Cortex of kidney (tissue), 1 donor: ENCODE measurements at places on chromosomes 1 and 21.

- no peak for DNase-seq
Measured at GRCh38 chr1:36635284-36635683, 152.6 kb upstream of the CSF3R start.

DNA sequence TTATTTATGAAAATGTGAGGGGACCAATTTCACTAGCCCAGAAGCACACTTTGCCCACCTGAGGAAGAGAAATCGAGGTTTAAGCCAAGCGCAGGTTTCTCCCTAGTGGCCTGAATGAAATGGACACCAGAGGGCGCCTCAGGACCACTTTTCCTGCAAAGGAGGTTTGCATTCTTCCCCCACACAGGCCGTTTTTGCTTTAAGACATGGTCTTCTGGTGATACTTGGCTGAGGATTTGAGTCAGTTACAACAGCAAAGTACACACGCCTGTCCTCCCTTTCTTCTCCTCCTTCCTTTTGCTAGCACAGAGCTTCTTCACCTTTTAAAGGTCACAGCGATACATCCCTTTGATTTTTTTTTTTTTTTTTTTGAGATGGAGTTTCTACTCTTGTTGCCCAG is 5.4 kb downstream of the PLA2G2E start:
- DNase-seq: no peak

DNA sequence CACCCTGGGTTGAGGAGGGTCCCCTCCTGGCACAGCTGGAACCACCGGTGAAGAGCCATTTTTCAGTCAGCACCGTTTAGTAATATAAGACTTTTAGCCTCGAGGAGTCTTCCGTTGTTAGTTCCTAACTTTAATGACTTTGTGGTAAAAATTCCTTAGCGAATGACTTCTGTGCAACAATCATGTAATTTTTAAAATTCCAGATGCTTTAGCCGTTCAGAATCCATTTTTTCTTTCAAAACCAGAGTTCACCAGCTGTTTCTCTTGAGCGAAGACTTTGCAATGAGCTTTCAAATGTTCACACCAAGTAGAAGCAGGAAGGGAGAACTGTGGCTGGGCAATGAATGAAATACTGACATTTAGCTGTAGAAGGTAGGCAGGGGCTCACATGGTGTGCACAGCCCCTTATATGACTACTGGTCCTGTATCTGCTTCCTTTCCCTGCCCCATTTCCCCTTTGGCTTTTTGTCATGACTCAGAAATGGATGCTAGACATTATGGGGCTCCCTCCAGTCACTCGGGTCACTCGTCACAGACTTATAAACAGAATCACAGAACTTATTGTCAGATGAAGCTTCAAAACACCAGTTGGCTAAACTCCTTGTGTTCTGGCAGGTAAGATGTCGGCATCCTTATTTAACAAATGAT is 4.1 kb downstream of the DISC1 start:
- no peak for DNase-seq

- DNase-seq: no peak
Measured at GRCh38 chr1:91631718-91632330, 131.2 kb downstream of the CDC7 start.

DNA sequence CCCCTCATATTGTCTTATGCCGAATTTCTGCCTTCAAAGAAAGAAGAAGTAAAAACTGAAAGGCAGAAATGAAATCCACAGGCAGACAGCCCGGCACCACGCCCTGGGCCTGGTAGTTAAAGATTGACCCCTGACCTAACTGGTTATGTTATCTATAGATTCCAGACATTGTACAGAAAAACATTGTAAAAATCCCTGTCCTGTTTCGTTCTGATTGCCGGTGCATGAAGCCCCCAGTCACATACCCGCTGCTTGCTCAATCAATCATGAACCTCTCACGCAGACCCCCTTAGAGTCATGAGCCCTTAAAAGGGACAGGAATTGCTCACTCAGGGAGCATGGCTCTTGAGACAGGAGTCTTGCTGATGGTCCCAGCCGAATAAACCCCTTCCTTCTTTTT is 49.3 kb downstream of the JMJD4 start:
- no peak for DNase-seq

- DNase-seq: no peak
Measured at GRCh38 chr1:94535095-94535494, 6.5 kb downstream of the F3 start.

GRCh38 chr1:5814046-5814619 is 178.1 kb downstream of the NPHP4 start:
- DNase-seq: no peak

DNA sequence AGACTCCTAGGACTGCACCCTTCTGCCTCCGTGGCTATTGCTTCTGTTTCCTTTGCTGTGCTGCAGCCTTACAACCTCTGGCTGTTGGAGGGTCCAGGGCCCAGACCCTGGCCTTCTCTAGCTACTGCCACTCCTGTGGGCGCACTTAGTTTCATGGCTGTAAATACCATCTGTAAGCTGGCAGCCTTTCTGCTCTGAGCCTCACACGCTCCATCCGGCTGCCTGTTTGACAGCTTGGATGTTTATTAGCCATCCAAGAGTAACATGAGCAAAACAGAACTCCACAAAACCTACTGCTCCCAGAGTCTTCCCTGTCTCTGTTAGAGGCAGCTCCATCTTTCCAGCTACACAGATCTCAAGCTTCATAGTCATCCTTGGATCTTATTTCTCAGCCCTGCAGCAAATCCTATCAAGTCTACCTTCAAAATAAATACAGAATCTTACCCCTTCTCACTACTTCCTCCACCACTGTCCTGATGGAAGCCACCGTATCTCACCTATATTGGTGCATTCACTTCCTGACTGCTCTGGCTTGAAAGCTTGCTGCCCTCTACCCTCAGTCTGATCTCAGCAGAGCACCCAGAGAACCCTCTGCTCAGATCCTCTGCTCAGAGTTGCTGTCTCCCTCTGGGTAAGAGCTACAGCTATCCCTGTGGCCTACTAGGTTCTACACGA is 19.1 kb downstream of the SLC25A33 start:
- DNase-seq: no peak

DNA sequence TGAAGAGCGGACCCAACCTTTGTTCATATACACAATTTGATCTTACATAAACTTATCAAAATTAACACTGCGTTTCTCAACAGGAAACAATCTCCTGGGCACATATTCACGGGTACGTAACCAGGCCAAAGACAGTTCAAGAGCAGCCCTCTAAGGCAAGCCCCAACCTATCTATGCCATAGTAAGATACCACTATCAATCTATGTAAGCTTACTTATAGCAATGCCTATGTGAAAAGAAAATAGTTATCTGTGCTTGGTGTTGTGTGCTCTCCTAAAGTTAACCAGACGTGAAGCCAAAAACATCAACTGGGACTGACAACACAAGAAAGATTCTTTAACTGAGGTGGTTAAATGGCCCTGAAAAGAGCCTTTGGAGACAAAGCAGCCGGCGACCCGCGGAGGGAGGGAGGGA is 49.4 kb upstream of the BOLA1 start:
- DNase-seq: no peak

DNA sequence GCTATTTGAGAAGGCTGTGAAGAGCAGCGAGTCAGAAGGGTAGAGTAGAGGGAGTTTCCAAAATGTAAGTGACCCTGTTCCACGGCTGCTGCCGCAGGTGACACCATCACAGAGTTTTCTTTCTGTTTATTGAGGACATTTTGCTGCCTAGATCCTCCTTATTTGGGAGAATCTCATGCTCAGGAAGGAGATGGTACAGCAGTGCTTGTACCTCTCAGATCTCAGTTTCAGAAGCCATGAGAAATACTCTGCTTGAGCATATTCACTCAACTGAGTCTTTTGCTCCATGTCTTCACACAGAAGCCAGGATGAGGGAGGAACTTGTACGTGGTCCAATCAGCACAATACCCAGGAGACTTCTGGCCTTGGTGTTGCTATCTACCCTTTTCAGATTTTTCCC is 1.6 kb downstream of the LCE7A start:
- no peak for DNase-seq

DNA sequence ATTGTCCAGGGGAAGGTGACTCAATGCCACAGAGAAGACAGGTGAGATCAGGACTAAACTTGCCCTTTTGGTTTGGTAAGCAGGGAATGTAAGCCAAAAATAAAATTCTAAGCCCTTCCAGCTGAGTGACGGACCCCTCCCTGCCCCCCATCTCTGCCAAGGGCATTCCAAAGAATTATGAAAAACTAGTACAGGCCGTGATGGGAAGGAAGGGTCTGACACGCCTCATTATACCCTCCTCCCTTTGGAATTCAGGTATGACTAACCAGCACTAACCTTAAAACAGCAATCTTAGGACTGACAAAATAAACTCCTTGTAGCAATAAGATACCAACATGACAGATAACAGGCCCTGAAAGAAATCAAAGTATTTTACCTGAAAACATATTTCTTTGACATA is 99.6 kb downstream of the GABPA start:
- no peak for DNase-seq

- DNase-seq: no peak
Measured at GRCh38 chr1:163119707-163120106, 50.5 kb downstream of the RGS4 start.

GRCh38 chr1:206832352-206832880 is 33.0 kb upstream of the IL20 start:
- DNase-seq: no peak

DNA sequence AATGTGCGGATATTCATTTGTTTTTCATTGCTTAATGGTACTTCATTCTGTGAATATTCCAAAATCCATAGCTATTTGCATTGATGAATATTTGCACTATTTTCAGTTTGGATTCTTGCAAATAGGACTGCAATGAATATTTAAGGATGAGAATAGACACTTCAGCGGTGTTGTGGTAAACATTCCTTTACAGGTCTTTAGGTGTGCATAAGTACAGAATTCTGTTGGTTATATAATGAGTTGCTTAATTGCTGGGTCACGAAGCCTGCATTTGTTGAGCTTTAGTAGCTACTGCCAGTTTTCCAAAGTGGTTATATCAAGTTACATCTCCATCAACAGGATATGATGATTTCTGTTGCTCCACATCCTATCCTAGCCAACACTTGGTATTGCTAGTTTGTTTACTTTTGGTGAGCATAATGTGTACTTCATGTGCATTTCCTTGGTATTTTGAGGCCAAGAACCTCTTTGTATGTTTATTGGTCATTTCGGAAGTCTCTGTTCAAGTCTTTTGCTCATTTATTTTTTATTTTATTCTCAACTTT is 64.2 kb upstream of the CYYR1 start:
- DNase-seq: no peak

- DNase-seq: no peak
Measured at GRCh38 chr1:53580009-53580400, 120.8 kb downstream of the DMRTB1 start.

DNA sequence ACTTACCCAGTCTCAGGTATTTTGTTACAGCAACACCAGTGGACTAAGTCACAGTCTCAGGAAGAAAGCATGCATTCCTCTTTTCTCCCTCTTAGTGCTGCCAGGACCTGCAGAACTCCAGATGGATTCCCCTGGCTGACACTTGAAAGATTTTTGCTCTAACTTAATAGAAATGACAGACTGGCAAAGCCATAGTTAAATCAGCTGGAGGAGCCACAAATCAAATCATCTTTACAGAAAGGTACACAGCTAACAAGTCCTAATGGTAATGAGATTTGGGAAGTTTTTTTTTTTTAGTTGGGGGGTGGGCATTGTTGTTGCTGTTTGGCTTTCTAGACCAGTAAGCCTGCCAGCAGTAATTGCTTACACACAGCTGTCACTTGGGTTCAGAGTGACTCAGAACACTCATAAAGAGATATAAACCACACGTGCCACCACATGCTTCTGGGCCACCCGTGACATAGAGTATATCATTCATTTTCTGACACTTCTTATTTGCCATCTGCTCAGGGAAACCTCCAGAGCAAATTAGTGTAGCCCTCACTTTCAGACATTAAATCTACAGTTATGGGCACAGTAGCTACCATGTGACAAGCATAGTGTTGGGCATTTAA is 72.4 kb downstream of the FH start:
- DNase-seq: no peak

DNA sequence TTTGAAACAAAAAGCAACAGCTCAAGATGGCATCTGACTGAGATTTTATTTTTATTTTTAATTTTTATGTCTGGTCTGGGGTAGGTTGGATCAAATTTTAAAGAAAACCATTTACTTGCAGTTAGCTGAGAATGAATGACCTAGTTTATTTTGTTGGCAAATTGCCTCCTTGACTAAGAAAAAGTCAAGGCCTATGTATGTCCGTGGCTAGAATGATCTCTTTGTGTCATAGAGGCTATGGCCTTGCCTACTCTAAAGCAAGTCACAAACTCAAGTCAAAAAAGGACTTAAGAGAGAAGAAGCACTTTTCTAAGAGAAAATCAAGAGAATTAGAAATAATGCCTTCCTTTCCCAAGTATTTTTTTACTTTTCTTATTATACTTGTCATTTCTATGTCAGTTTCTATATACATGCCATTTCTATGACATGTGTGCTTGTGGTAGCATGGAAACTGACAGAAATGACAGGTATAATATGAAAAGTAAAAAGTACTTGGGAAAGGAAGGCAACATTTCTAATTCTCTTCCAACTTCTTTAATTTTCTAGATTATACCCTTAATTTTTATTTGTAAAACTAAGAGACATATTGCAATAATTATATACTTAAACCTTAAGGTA is 136.7 kb downstream of the CENPF start:
- no peak for DNase-seq

- no peak for DNase-seq
Measured at GRCh38 chr1:186577216-186577615, 103.0 kb downstream of the PTGS2 start.

GRCh38 chr21:31232344-31232743 is 111.7 kb downstream of the TIAM1 start:
- no peak for DNase-seq

- DNase-seq: no peak
Measured at GRCh38 chr1:151131701-151132334, 14.6 kb downstream of the SEMA6C start.

DNA sequence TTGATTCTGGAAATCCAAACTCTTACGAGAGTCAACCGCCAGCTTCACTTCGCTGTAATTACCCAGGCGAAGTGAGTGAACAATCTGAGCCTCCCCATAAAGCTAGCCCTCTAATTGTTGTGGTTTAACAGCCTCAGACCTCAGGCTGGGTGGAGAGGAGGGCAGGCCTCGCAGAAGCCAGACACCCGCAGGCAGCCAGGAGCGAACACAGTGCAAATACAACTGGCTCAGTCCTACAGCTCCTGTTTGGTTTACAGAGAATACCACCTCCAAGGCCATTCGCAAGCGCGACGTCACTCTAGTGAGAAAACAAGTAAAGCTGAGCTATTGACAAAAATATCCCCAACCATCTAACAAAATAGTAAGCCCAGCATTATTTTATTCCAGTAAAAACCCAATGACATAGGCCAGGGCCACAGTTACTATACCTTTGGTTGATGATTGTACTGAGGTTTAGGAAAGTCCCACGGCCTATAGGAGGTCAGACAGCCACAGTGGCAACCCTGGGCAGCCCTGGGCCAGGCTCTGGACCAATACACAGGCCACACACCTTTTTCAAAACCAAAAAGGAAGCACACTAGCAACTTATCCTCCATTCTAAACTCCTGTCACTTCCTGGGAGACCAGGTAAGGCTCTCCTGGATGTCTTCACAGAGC is 163.3 kb downstream of the ETS2 start:
- no peak for DNase-seq

GRCh38 chr21:22796147-22796546 is 1797.9 kb downstream of the NCAM2 start:
- DNase-seq: no peak
